NCI-H524 treated with DMSO at 0.1 percent for 48 hours (cell line): ENCODE measurements at places on chromosomes 7 and 10.
A peak's percentile ranks its signal among the peaks of the same experiment; 100 is the strongest.

- DNase-seq = no peak
Observed at GRCh38 chr7:135905355-135905754, 71.8 kb downstream of the MTPN start.

DNA sequence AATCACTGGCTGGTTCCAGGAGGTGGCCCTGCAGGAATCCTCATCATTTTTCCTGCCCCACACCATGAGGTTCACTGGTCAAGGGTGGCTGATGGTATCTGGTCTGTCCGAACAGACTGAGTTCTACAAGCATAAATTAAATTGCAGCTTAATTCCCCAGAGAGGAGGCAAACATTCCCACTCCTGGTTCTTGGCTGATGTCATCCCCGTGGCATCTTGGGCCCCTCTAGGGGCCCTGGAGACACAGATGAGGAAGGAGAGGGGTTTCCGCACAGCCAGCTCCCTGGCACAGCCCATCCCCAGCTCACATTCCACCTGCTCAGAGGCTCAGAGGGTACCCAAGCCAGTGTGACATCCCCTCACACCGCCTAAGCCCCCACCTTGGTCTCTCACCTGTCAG, 5.3 kb upstream of the KLRG2 start:
- no peak for DNase-seq

DNA sequence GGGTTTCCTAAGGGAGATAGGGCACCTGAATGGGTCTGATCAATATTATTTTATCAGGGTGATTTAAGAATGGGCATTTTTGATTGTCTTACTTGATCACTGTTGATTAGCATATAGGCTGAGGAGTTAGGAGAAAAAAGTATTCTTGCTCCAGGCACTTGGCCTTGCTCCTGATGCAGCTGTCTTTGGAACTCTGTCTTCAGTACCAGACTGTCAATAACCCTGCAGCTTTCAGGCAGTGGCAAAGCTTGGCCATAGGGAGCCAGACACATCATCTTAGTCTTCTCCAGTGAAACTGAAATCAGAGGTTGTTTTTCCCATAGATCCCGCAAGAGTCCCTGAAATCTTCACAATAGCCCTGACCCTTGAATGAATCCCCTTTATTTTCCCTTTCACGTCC, 47.2 kb downstream of the EXOC4 start:
- no peak for DNase-seq

- DNase-seq = no peak
Observed at GRCh38 chr10:12588091-12588860, 238.9 kb downstream of the CAMK1D start.

- no peak for DNase-seq
Observed at GRCh38 chr10:59962756-59963155, 56.4 kb upstream of the CCDC6 start.

- DNase-seq = no peak
Observed at GRCh38 chr7:49791088-49791741, 17.8 kb downstream of the VWC2 start.

GRCh38 chr10:119377451-119377957, 165.0 kb downstream of the RGS10 start:
- peak; percentile 52 for DNase-seq

GRCh38 chr7:148615085-148615730, 24.6 kb downstream of the C7orf33 start:
- no peak for DNase-seq

DNA sequence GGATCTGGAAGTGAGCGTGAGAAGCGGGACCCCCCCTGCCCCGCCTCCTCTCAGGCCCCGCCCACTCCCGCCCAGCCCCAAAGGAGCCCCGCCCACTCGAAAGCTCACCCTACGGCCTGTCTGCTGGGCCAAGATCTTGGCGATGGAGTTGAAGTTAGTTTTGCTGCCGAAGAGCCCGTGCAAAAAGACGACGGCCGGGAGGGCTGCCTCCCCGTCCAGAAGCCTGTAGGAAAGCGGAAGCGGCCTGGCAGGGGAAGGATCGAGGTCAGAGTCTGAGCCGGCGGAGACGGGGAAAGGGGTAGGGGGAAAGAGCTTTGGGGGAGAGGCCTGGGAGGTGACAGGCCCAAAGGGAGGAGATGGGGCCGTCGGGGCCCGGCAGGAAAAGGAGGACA, 386 bp downstream of the ABHD11 start:
- no peak for DNase-seq

DNA sequence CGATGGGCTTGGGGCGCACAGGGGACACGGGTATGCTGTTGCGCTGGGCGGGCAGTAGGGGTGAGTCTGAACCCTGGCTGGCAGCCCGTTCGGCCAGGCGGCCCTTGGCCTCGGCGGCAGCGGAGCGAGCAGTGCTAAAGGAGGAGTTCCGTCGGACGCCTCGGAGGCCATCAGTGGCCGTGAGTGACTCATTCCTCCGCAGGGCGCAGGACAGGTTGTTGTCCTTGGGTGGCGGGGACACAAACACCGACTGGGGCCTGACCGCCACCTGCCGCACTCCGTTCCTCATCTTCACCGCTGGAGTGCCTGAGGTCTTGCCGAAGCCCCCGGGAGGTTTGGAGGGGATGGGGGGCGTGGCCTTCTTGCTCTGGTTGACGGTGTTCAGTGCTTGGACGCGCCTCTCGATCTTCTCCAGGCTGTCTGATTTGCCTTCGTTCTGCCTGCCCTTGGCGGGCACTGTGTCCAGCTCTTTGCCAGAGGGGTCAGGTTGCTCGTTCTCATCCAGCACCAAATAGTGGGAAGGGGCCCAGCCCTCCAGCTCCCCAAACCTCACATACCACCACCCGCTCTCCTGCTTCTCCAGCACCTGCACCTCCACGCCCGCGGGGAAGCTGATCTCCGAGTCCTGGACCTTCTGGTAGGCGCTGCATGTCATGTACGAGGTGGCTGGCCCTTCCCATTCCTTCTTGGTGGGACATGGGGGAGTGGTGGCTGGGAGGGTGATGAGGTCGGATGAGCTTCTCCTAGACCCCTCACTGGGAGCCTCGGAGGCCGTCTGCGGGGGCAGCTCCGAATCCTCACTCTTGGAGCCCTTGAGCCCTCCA, 108.7 kb downstream of the NEURL1 start:
- DNase-seq = no peak

DNA sequence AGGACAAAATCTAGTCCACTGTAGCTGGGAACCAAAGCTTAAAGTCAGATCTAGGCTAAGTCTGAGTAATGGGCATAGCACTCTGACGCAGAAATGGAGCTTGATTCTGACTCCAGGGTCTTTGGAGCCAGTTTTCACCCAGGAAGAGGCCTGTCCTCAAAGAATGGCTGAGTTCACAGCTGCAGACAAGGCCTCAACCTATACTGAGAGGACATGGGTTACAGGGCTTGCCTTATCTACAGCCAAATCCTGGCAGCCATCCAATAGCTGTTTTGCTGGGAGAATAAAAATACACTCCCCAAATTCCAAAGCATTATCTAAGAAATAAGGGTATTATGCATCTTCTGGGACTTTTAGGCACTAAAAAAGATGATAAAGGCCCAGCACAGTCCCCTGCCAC, 154.8 kb downstream of the RAPGEF5 start:
- DNase-seq = no peak

- DNase-seq = no peak
Observed at GRCh38 chr10:77024461-77024860, 613.1 kb downstream of the KCNMA1 start.

- no peak for DNase-seq
Observed at GRCh38 chr10:72928798-72929197, 25.8 kb downstream of the PLA2G12B start.

DNA sequence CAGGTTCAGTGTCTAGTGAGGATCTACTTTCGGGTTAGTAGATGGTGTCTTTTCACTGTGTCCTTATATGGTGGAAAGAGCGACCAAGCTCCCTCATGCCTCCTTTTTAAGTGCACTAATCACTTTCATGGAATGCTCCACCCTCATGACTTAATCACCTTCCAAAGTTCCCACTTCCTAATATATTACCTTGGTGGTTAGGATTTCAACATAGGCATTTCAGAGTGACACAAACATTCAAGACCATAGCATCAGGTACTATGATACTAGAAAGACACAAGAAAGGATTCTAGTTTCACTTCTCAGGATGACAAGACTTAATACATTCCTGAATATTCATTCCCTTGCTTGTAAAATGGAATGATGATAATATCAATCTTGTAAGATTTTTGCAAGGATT, 119.1 kb upstream of the FAM3C start:
- DNase-seq = no peak

- no peak for DNase-seq
Observed at GRCh38 chr7:45631569-45631968, 57.4 kb downstream of the ADCY1 start.

DNA sequence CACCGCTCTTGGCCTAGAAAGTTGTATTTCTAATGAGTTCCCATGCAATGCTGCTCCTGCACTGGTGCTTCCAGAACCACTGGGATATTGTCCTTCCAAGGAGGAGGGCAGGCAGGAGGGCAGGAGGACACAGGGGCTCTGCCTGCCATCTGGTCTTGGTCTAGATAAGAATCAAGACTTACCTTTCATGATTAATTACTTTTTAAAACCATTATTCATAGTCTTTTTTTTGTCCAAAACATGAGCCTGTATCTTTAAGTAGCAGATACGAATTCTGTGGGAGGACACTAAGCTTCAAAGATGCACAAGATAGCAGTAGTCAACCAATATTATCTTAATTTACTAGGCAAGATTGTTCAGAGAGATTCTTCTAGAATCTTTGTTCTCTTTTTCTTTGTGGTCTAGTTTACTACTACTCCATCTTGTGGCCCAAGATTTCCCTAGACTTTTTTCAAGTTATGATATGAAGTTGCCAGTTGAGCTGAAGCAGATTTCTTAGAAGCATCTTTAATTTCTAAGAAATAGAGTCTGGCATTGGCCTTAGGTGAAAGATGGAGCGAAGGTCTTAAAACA, 57.6 kb downstream of the RBM33 start:
- no peak for DNase-seq

GRCh38 chr10:100621360-100622205, 85.8 kb downstream of the HIF1AN start:
- no peak for DNase-seq

- no peak for DNase-seq
Observed at GRCh38 chr10:131815266-131816156, 85.3 kb upstream of the PPP2R2D start.

DNA sequence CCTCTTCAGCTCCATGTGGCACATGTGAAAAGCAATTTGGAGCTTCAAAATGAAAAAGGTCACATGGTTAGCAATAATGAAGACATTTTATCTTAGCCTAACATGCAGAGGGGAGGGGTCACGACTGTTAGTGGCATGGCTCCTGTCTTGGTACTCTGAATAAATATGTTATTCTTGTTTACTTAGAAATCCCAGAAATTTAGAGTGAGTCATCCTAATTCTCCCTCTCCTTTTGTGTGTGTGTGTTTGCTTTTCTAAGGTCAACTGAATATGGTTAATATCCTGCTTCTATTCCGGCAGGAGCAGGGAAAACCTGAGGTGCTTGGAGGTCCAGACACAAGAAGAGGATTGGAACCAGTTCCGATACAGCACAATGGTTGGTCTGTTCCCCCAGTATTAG, 17.6 kb downstream of the BCCIP start:
- no peak for DNase-seq

GRCh38 chr10:69049566-69049961, 38.3 kb upstream of the SRGN start:
- no peak for DNase-seq

DNA sequence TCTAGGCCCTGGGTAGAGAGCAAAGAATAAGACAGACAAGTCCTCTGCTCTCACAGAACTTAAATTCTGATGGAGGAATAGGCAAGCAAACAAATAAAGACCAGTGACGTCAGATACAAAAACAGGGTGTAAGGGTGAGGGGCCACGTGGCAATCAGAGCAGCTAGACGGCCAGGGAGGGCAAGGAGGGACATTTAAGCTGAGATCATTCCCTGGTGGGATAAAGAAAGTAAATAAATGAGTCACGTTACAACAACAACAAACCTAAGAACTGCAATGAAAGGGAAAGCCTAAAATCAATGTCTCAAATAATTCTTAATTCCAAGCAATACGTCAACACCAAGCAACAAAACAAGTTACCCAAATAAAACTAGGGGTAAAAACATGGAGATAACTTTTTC, 21.8 kb downstream of the STN1 start:
- DNase-seq = no peak

- DNase-seq = no peak
Observed at GRCh38 chr7:87354749-87355148, 9.3 kb downstream of the CROT start.

DNA sequence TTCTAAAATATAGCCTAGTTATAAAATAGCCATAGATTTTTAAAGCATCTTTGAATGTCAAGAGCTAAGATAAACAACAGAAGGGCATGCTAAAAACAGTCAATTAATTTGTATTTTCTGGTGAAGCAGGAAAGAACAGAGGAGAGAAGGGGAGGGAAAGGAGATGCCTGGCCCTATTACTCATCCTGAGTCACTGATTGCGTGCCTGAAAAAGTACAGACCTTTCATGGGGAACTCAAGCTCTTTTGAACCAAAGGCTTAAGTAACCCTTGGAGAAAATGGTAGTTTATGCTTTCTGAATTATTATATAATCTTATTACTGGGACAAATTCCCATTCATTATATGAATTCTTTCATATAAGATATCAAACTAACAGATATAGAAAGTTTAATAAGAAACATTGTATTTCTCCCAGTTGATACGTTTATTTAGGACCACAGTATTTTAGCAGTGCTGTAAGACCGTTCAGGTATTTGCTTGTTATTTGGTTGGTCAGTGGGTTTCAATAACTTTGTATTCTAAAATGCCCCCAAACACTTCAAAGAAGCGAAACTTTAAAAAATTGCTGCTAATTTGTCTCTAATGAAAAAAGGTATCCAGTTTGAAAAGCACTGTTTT, 151.3 kb downstream of the HGF start:
- DNase-seq = no peak

DNA sequence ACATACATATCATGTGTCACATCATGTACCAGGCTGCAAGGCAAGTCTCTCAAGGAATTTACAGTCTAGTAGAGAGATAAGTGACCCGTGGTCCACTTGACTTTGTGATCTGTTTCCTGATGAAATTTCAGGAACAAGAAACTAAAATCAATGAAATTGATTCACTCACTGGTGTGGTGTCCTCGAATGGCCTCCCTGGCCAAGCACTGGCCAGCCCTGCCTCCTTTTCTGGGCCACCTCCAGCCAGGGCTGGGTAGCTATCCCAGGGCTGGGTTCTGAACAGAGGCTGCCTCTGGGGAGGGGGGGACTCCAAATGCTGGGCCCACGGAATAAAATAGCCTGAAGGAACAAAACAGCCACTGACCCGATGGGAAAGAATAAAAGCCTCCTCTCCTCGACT, 182.2 kb downstream of the HERPUD2 start:
- DNase-seq = no peak

DNA sequence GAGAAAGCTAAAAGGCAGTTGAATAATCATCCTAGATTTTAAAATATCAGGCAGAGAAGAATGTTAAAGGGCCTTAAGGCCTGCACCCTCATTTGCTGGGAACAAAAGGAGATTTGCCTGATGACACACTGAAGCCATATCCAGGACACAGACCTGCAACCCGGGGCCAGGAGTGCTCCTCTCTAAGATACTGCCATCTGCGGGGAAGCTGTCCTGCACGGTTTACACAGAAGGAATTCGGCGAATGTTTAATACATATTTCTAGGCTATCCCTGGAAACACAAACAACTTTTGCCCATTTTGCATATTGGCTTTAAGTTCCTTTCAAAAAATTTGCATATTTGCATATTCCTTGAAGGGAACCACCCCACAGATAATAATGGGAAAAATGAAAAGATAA, 52.3 kb downstream of the DYNC1I1 start:
- no peak for DNase-seq
